ENCODE measurements at places on chromosomes 5 and 9. TPM values are rescaled to one million over a fixed set of nuclear protein-coding genes. Genes with fewer than 3 reads are reported as not detected.

VDAC1 gene
- 474 TPM for total RNA-seq

DNA sequence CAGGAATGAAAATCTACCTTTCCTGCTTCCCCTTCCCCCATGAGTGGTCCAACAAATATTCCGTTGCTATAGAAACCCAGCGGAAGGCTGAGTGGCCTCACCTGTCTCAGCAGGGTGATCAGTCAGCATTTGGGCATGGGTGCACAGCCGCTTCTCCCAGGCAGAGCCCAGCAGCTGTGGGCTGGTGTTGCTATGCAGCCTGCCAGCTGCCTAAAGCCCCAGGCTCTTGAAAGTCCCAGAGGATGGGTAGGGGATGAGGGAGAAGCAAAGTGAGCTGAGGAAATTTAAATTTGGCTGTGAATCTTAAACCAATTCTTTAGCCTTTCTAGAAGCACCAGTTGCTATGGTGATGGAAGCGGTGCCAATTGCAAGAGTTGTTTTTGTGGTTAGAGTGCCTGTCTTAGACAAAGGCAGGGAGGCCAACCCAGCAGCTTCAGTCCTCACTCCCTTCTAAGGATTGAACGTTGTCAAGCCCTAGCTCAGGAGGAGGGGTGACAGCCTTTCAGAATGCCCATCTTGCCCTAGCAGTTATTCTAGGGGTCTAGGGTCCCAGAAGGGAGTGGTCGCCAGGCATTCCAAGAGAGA, 151.5 kb upstream of the PITX1 start:
- no peak for DNase-seq

TLX3 gene
- total RNA-seq: 20.1 TPM

DNA sequence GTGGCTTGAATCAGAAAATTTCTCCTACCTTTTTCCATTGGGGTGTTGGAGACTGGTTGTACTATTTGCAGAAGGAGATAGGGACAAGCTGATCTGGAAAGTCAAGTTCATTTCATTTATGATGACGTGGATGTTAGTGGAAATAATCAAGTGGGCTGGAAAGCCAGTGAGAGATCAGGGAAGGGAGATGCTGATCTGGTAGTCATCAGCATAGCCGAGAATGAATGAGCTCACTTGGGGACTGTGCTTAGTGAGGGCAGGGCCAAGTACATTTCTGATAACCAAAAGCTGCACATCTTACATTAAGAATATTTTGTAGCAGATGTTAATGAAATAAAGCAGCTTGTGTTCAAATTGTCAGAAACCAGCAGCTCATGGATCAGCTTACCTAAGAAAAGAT, 12.1 kb downstream of the MAN2A1 start:
- DNase-seq: no peak

- DNase-seq: no peak
Observed at GRCh38 chr5:111478266-111478665, 34.1 kb downstream of the STARD4 start.

PCDHA1 gene
- 0.42 TPM for total RNA-seq

DDX41 gene
- total RNA-seq: 91.5 TPM

SPATA31A5 gene
- not detected for total RNA-seq

DNA sequence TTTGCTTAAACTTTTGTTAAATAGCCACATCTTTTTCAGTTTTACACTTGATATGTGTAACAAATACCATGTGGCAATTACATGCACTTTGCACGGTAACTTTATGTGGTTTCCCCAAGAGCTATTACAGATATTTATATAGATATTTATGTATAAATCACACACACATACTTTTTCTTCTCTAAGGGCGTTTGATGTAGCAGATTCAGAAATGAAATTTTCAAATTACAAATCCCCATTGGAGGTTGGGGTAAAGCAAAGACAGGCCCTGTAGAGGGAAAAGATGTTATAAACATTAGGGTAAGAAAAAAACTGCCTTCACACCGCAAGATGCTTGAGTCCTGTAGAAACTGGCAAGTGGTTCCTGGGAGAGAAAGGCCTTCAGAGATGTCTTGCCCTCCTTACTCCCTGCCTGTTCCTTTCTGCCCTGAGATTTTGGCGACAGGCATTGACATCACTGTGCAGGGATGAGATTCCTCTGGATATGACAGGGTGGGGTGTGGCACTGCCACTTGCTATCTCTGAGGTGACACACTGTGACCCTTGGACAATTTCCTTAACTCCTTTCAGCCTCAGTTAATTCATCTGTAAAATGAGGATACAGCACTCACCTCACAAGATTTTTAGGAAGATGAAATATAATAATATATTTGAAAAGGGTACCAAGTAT, 177.9 kb upstream of the TUT7 start:
- no peak for DNase-seq

DNA sequence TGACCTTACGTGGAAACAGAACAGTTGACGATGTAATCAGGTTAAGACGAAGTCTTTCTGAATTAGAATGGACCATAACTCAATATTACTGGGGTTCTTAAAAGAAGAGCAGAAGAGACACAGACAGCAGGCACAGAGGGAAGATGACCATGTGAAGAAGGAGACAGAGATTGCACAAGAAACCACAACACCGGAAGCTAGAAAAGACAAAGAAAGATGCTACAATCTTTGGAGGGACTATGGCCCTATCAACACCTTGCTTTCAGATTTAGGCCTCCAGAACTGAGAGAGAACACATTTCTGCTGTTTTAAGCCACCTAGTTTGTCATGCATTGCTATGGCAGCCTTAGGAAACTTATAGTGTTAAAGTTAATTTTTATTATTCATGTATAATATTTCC, 27.1 kb downstream of the CDH9 start:
- no peak for DNase-seq

- DNase-seq: peak; percentile 63
Observed at GRCh38 chr5:173925449-173926071, 37.4 kb downstream of the CPEB4 start.

PCDHA9 gene
- 0.51 TPM for total RNA-seq

DNA sequence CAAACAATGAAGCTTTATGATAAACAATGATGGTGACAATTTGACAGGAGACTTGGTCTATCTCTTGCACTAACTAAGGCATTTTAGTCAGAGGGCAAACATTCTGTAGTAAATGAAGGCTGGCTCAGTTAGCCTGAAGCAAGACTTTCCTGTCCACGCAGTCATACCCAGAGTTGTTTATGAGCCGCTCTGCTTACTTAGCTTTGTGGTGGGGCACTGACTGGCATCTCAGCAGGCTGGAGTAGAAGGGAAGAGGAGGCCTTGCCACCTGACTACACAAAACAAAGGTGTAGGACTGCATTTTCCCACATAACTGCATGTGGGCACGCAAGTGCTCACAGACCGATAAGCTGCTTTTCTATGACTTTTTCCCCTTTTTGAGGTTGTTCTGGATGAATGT, 133.7 kb upstream of the EPB41L4A start:
- no peak for DNase-seq

DNA sequence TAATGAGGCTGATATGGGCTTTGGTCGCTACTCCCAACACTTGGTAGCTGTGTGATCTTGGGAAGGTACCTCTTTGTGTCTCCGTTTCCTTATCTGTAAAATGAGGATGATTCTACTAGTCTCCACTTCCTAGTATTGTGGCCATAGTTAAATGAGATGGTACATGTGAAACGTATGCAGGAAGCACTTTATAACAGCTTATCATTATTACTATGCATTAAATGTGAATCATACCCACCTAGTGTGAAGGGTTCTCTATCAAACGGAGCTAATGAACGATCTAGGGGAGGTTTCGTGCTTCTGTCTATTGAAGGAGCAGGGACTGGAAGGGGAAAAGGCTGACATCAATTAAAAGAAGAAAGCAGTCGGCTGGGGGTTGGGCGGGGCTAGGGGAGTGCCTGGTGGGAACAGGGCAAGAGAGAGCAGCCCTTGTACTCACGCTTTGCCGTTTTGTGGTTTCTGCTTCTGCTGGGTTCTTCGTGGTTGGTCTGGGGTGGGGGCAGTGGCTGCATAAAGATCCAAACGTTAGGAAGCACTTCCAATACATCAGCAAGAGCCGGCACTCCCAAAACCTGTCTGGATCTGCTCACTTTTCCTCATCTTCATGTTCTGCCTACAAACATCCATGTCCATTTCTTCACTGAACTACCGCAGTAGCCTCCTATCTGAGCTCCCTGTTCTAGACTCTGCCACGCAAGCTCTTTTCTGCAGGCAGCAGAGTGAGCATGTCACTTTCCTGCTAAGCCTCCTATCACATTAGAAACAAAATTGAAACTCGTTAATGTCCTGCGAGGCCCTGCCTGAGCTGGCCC, 30.8 kb downstream of the LCP2 start:
- DNase-seq: peak; percentile 26

DNA sequence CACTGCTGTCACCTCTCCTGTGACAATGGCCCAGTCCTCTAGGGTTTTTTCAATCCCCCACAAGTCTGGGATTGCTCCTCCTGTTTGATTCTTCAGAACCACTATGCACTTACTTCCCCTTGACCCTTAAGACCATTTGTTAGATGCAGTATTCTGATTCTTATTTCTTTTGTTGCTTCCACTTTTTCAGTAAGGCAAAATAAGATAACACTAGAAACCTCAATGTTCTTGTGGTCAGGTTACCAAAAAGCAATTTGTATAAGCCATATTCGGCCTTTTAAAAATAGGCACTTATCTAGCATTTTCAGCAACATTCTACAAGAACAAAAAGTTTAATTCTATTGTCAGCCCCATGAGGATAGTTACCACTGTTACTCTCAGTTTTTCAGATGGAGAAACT, 220.0 kb downstream of the KDM4C start:
- DNase-seq: no peak

PDLIM7 gene
- total RNA-seq: 234 TPM

C8G gene
- total RNA-seq: 1.2 TPM

DNA sequence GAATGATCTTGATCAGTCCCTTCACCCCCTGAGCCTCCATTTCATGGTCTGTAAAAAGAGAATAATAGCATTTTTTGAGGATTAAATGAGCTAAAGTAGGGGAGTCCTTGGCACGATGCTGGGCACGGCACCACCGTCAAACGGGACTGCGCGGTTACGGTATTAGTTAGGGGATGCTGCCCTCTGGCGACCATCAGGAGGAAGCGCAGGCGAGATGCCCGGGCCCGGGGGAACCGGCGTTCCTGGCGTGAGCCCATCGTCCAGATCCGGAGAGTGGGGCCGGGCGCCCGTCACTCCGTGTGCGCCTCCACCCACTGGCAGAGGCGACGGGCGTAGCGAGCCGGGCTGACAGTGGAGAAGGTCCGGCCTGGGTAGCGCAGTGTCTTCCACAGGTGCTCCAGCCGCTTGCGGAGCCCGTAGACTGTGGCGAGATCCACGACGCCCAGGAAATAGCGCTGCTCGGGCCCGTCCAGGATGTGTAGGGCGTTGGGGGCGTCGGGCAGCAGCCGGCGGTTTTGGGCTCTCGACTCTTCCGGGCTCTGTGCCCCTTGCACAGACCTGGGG, 4.8 kb upstream of the ST6GALNAC4 start:
- peak; percentile 78 for DNase-seq

ECSCR gene
- total RNA-seq: 2.4 TPM

SPINK6 gene
- not detected for total RNA-seq

SPRY4 gene
- 3.7 TPM for total RNA-seq

DNA sequence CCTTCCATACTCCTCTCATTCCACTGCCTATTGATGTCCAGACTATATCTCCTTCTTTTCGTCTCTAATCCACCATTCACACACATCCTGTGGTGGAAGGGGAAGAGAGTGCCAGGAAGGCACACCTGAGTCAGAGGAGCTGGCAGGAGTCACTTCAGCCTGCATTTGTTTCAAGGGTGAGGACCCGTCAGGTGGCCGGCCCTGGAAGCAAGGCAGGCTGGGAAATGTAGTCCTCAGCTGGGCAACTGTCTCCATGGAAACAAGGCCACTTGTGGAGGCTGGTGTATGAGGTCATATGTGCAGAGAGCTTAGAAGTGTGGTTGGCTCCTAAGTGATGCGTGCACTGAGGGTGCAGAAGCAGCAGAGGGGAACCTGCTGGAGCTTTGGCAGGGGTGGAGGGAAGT, 278.4 kb downstream of the NSG2 start:
- DNase-seq: peak; percentile 87

GRCh38 chr5:112390327-112390726, 28.8 kb downstream of the EPB41L4A start:
- DNase-seq: no peak

GRCh38 chr9:16057541-16057940, 504.7 kb downstream of the CCDC171 start:
- peak; percentile 25 for DNase-seq

HAUS6 gene
- 22.8 TPM for total RNA-seq

DNA sequence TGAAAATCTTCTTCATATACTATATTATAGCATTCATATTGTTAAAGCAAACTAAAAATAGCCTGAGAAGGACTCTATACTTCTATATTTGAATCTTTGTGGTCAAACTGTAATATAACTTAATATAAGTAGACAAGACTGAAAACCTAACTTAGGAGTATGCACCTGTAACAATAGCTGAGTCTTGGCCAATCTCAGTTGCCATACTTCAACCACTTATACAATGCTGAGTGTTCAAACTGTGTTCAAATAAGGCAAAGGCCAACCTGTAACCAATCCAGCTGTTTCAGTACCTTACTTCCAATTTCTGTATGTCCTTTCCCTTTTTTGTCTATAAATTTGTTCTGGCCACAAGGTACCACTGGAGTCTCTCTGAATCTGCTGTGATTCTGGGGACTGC, 1360.8 kb upstream of the CDH9 start:
- no peak for DNase-seq

DNA sequence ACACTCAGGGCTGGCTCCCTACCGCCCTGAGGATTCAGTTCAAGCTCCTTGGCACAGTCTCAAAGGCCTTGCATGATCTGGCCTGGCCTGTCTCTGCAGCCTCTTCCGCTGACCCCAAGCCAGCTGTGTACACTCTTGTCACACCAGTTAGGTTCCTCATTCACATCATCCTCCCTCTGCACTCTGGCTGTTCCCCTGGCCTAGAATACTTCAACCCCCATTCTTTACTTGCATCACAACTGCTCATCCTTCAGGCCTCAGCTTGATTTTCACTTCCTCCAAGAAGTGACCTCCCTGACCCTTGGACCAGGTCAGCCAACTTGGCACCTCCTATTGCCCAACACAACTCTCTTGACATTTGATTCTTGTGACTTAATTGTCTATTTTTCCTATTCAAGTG, 18.9 kb upstream of the PFDN1 start:
- DNase-seq: no peak

GRCh38 chr5:140391312-140391711, 10.3 kb upstream of the ANKHD1 start:
- DNase-seq: no peak

CFAP157 gene
- total RNA-seq: not detected

DNA sequence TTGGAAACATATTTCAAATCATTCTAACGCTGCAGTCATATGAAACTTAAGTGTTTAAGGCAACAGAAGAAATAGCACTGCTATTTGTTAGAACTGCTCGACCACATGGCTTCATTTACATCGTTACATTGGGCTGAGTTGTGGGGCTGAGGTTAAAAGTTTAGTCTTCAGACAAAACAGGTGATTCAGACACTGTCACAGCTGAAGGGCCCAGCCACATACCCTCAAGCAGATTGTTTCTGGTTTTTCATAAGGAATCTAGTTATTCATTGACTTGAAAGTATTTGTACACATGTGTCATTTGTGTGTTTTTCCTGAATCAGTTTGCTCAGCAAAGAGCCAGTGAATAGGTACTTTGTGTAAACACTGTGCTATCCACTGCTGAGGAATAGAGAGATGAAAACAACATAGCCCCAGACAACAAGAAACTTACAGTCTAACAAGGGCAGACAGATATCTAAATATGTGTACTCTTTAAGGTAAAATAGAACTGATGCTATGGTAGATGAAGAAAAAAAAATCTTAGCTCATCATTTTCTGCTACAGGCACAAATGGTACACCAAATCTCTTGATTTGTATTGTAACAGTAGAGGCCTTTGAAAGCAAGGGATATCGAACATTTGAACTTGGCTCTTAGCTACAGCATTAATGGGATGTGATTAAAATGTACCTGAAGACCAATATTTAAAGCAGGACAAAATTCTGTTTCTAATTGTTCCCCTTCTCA, 357.6 kb upstream of the RPS23 start:
- DNase-seq: peak; percentile 82
